ENCODE measurements at places on chromosomes 3 and 15. TPM values are rescaled to one million over a fixed set of nuclear protein-coding genes. Genes with fewer than 3 reads are reported as not detected.

The DUOXA2 gene
- not detected for total RNA-seq

The MYRIP gene
- 0.35 TPM for total RNA-seq

DNA sequence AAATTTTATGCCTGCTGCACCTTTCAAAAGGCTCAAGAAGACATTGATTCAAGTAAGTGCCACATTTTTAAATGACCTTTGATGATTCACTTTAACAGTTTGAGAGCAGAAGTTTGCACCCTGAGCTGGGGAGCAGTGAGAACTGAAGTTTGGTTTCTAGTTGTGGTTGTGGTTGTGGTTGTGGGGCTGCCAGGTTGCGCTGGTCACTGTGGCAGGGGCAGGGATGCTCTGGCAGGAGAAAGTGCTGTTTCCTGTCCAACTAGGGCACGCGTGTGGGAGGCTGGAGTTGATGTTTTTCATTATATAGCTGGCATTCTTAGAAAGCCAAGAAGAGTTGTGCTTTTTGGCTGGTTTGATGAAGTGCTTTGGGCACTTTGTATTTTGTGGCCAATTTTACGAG, 339.7 kb upstream of the NR2F2 start:
- no peak for DNase-seq

DNA sequence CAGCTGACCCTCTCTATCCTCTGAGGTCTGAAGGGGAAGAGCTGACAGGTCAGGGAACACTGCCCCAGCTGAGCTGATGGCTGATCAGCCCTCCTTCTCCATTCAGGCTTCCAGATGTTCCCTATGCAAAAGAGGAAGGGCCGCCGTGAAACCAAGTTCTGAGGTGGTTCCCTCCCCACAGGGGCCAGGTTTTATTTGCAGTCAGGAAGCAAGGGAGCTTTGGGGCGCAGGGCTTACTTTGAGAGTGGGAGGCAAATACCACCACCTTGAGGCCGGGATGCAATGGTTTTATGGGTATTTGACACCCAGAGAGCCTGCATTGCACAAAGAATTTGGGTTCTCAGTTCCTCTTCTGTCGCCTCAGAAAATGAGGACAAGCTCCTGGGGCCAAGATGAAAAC, 186.9 kb downstream of the ARRDC4 start:
- DNase-seq: no peak

GRCh38 chr15:77732514-77733335, 100.0 kb upstream of the LINGO1 start:
- DNase-seq: no peak

GRCh38 chr3:11998092-11998491, 6.1 kb upstream of the SYN2 start:
- DNase-seq: no peak

GRCh38 chr3:24915639-24916038, 421.0 kb upstream of the THRB start:
- DNase-seq: no peak

DNA sequence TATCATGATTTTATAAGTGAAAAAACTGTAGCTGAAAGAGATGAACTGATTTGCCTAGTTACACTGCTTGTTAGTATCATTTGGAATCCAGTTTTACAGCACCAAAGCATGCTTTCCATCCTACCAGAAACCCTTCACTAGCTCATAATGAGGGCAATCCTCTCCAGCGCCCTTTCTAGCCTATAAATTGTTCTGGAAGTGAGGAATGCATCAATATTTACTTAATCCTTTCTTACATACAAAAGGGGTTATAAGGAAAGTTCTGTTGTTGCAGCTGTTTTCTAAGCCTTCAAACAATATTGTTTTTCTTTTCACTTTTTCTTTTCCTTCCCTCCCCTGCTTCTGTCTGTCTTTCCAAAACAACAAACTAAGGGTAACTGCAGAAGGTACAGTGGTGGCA, 11.0 kb upstream of the PCCB start:
- no peak for DNase-seq

DNA sequence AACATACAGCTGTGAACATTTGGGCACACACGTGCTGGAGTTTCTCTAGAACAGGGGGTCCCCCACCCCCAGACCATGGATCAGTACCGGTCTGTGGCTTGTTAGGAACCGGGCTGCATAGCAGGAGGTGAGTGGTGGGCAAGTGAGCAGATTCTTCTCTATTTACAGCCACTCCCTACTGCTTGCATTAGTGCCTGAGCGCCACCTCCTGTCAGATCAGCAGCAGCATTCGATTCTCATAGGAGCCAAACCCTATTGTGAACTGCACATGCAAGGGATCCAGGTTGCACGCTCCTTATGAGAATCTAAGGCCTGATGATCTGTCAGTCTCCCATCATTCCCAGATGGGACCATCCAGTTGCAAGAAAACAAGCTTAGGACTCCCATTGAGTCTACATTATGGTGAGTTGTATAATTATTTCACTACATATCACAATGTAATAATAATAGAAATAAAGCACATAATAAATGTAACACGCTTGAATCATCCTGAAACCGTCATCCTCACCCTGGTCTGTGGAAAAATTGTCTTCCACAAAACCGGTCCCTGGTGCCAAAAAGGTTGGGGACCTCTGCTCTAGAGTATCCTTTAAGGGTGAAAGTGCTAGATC, 25.8 kb downstream of the CHRM5 start:
- peak; percentile 38 for DNase-seq

GRCh38 chr3:112582244-112582874, 20.5 kb downstream of the SLC35A5 start:
- DNase-seq: peak; percentile 71

GRCh38 chr3:38843898-38844297, 27.9 kb upstream of the SCN10A start:
- DNase-seq: peak; percentile 46

- DNase-seq: peak; percentile 97
These were observed 54.6 kb downstream of the RBMS3 start for GRCh38 chr3:29335438-29335837.

DNA sequence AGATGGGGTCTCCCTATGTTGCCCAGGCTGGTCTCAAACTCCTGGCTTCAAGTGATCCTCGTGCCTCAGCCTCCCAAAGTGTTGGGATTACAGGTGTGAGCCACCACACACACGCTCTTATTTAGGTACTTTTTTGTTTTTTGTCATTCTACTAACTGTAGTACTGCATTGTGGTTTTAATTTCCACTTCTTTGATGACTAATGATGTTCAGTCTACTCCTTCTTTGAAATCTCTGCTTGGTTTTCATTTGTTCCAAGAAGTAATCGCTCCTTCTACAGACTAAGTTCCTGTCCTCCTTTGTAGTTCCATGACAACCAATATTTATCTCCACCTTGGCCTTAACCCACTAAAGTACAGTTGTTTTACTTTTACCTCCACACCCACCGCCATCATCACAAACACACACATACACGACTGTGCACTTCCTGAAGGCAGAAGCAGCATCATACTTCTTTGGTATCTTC, 529 bp upstream of the DLEC1 start:
- no peak for DNase-seq

DNA sequence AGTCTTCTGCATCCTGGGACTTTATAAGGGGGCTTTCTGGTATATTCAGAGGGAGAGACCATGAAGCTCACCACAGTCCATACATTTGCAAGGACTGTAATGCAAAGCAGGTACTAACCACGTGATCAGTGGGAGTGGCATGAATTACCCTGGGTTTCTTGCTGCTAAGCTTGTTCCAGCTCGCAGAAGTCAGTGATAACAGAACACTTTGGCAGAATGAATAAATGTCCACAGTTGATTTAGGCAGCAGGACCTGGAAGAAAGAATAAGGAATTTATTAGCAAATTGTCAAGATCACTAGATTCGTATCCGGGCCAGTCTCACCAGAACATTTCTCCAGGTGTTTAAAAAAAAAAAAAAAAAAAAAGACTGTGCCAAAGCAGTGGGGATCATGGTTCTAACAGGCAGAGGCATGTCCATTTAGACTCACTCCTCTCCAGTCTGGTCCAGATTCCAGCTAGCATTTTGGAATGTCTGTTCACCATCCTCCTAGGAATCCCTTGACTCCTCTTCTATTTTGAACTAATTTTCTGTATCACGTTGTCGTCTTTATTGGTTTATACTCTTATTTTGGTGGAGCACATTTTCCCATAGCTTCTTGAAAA, 24.5 kb downstream of the HHLA2 start:
- DNase-seq: no peak

Measured in renal cortical epithelial cell (primary cell).